Substantia nigra (tissue), 51 donors: ENCODE measurements at places on chromosomes 16 and 17.

GRCh38 chr17:17684906-17685774, 3.9 kb downstream of the RAI1 start:
- no peak for DNase-seq

GRCh38 chr16:49636608-49637007, 219.3 kb downstream of the ZNF423 start:
- no peak for DNase-seq

GRCh38 chr17:28416703-28417311, 10.8 kb upstream of the SLC46A1 start:
- peak; percentile 24 for DNase-seq

- no peak for DNase-seq
Observed at GRCh38 chr17:6305613-6306360, 129.1 kb downstream of the AIPL1 start.

DNA sequence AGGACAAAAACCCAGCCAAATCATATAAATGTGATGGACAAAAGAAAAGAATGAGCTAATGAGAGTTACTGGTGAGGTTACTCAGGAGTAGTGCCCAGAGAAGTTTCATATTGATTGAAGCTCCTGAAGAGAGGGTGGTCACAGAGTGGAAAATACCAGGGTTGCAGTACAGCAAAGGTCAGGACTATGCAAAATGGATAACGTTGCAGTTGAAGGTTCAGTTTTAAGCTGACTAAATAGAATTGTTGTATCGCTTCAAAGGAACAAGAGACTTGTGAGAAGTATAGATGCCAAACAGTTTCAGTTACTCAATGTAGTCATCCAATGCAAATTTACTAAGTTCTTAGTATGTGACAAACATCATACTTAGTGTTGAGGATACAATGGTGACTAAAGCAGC, 47.1 kb downstream of the ABCA8 start:
- no peak for DNase-seq

- no peak for DNase-seq
Observed at GRCh38 chr16:67460168-67460567, 20.8 kb downstream of the ATP6V0D1 start.

DNA sequence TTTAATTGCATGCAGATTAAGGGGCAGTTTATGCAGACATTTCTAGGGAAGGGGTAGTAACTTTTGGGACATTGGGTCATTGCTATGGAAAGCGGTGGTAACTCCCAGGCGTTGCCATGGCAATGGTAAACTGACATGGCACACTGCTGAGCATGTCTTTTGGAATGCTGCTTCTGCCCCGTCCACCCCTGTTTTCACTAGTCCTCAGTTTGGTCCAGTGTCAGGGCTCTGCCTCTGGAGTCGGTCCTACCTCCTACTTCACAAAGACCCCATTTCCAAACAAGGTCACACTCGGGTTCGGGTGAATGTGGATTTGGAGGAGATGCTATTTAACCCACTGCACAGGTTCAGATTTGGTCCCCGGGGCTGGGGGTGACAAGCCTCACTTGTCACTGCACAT, 2.9 kb downstream of the IL34 start:
- no peak for DNase-seq

- no peak for DNase-seq
Observed at GRCh38 chr17:44749076-44749979, 9.5 kb upstream of the ADAM11 start.

DNA sequence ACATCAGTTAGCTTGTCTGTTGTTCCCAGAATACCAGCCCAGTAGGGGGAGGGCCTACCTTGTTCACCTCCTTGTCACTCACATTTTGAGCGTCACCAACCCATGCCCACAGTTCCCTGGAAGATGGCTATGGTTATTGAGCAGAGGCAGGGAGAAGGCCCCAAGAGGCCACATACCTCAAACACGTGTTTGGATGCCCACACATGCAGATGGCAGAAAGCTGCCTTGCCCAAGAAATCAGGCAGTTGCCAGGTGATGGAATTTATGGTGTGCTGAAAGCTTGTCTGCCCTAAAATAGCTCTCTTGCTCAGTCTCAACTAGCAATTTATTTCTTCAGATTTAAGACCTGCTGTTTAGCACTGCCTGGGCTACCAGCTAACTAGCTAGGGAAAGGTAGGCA, 16.5 kb upstream of the CMTM4 start:
- DNase-seq = no peak

DNA sequence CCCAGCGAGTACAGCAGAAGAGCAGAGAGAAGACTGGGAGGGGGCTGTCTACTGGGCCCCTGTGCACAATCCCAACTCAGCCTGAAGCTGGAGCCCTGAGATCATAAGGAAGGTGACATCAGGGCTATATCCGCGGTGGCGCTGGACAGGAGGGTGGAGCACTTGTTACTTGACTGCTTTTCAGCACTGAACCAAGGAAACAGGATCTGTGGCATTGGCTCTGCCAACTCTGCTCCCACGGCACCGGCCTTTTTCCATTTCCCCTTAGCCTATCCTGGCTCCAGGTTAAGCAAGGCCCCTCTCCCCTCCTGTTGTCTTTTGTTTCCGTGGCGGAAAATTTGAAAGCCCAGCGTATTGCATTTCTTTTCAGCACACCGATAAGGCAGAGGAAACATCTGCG, 125.0 kb upstream of the IRX3 start:
- DNase-seq = no peak

DNA sequence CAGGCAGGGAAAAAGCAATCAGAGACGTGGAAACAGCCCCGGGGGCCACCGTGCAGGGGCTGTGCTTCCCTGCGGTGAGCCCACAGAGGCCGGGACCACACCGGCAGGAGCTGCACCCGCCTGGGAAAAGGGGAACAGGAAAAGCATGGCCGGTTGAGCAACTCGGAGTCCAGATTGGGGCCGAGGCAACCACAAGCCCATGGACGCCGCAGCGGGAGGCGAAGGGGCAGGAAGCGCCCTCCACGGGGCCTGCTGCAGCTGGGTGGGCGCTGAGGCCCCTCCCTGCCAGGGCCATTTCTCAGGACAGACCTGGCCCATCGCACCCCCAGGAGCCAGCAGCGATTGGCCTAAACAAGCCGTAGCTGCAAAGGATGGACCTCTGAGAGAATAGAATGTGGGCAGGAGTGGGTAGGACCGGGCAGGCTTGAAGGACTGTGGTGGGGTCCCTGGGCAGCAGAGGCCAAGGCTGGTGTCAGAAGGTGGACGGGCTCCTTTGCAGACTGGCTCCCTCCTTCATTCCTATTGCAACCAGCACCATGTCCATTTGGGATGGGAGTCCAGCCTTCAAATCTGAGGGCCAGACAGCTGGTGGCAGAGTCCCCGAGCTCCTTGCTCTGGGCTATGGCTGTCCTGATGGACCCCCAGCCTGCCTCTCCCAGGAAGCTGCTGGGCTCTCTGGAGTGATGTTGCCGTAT, 30.4 kb downstream of the COX4I1 start:
- DNase-seq = no peak

GRCh38 chr17:63609816-63610573, 9.3 kb downstream of the TACO1 start:
- no peak for DNase-seq

- DNase-seq = no peak
Observed at GRCh38 chr17:2800367-2800766, 4.1 kb downstream of the RAP1GAP2 start.

- no peak for DNase-seq
Observed at GRCh38 chr16:47664653-47665325, 203.7 kb downstream of the PHKB start.

DNA sequence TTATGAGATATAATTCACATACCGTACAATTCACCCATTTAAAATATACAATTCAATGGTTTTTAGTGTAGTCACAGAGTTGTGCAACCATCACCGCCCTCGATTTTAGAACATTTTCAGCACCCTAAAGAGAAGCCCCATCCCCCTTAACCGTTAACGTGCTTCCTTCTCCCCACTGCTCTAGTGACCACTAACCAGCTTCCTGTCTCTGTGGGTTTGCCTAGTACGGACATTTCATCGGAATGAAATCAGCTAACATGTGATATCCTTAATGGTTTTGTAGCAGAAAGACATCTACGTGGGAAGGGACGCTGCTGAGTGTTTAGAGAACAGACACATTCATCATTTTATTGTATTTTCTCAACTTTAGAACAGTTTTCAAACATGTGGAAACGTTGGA, 80.8 kb upstream of the HSBP1 start:
- no peak for DNase-seq

GRCh38 chr17:80160536-80160935, 9.3 kb upstream of the CARD14 start:
- DNase-seq = no peak

DNA sequence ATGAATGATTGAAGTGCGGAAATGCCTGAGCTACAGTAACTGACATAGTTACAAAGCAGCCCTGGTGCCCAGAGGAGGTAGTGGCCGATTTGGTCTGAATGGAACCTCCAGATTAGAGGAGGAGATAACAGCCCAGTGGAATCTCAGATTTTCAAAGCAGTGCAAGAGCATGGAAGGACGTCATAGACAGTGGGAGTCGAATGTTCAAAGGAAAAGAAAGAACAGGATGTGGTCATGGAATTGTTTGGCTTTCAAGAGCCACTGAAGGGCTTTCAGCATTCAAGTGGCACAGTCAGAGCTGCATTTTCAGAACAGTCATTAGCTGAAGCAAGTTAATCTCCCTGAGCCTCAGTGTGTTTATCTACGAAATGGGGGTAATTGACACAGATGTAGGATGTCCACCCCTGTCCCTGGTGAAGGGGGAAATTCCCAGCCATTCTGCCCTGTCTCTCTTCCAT, 104.6 kb upstream of the CACNG3 start:
- DNase-seq = no peak

DNA sequence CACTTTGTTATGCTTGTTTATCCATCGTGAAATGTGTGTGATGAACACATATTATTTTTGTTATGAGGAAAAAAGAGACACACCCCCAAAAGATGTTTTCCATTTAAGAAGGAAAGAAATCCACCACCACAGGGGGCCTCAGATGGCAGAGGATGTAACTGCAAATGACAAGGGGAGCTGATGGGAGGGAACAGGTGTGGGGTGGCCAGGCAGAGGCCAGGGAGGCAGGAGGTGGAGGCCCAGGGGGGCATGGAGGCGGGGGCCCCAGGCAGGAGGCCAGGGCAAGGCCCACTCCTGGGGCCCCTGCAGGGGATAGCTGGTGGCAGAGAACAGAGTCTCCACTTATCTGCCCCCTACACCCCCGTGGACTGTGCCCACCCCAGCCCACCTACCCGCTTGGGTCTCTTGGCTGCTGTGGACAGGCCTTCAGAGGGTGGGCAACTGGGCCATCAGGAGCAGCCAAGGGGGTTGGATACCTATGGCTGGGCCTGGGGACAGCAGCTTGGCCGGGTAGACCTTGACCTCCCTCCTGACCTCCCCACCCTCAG, 28.0 kb downstream of the PPL start:
- no peak for DNase-seq

DNA sequence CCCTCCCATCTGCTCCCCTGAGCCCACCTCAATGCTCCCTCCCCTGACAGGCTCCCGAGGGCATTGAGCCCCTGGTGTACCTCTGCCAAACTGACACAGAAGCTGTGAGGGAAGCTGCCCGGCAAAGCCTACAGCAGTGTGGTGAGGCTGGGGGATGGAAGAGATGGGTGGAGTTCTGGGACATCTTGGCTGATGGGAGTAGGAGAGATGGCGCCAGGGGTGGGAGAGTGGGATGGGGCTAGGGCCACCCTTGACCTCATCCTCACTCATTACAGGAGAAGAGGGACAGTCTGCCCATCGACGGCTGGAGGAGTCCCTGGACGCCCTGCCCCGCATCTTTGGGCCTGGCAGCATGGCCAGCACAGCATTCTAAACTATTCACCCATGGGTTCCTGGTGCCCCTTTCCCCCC, 16.2 kb upstream of the CTCF start:
- no peak for DNase-seq

- no peak for DNase-seq
Observed at GRCh38 chr17:33964344-33964979, 290.6 kb upstream of the CCL2 start.

DNA sequence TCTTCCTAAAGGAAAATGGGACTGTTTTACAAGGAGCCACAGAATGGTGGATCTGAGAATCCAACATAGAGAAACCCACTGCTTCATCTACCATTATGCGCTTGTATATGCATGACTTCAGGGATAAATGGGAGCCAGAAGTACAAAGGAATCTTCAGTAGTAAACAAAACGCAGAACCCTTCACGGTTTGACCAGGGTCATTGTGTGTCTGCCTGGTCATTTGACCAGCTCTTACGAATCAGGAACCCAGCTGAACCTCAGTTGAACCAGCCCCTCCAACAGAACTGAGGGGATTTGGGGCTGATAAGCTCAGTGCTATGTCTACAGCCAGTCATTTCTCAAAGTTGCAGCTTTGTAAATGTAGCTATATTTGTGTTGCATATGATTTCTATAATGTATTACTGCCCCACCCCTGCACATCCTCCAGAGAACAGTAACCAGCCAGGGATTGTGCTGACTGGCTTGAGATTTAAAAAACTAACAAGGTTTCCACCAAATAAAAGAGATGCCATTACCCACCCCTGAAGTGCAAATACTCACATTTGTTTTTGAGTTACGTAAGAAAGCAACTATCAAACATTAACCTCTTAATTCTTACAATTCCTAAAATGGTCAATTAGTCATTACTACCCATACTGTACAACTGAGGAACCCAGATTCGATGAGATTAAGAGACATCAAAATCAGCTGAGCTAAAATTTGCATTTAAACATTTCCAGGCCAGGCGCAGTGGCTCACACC, 6.3 kb downstream of the CMTM4 start:
- no peak for DNase-seq

- DNase-seq = no peak
Observed at GRCh38 chr16:3964686-3965290, 84.3 kb upstream of the CREBBP start.

DNA sequence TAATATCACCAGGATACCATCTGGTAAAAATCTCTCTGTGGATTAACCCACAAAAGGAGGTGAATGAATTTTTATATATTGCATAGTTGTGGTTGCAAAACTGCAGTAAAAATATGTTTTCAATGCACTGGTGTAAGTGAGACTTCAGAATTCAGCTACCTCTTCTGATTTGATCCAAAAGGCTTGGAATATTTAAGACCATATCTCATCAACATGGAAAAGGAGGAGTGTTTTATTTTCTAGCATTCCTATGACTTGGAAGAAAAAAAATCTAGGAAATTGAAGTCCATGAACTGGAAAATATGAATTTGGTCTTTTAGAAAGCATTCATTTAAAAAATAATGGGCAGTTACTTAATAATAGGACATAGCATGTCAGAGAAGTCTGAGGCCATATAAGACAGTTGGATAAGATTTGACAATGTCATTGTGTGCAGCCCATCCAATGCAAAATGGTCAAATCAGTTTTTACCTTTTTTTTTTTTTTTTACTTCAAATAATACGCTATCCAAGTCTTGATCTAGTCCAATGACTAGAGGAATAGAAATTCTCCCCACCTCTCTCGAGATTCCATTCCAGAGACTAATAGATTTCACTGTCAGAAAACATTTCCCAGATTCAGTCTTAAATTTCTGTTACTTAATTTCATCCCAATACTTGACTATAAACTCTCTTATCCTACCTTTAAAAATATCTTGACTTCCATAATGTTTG, 364.9 kb upstream of the PMFBP1 start:
- DNase-seq = no peak

- peak; percentile 2 for DNase-seq
Observed at GRCh38 chr17:740240-741017, 8.0 kb downstream of the TLCD3A start.
